Activated CD4-positive, alpha-beta T cell treated with anti-CD3 and anti-CD28 coated beads for 1 hour (primary cell): ENCODE measurements at places on chromosomes 12 and 14.
A peak's percentile ranks its signal among the peaks of the same experiment; 100 is the strongest.

DNA sequence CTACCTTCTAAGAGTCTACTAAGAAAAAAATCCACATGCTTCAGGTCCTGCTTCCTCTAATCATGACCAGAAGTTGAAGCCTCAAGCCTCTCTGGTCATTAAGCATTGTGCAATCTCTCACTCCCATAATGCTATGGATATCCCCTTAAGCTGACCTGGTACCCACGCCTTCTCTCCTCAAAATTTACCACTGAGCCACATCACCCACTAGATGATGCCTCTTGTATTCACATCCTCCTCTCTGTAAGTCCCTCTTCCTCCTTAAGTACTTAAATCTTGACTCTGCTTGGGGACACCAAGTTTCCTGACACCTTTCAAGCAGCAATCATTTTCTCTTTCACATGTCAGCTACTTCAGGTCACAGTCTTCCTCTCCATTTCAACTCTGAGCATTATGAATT, 9.8 kb downstream of the GALNT4 start:
- no peak for DNase-seq

GRCh38 chr12:47207340-47207717, 127.6 kb upstream of the AMIGO2 start:
- no peak for DNase-seq

DNA sequence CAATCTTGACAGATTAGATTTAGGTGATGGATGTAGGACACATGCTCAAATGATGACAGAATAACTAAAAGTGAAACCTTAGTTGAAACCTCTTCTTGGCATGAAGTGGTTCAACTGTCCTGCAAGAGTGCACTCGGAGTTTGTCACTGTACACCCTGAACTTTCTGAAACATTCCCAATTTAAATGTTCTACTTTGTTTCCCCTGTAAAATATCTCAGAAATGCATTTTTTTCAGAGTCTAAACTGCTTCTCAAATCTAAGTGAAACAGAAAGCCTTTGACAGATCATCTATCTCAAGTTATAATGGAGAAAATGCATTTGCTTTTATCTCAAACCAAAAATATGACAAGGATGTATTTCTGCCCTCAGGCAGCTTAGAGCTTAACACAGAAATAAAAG, 66.0 kb downstream of the BHLHE41 start:
- DNase-seq: no peak

DNA sequence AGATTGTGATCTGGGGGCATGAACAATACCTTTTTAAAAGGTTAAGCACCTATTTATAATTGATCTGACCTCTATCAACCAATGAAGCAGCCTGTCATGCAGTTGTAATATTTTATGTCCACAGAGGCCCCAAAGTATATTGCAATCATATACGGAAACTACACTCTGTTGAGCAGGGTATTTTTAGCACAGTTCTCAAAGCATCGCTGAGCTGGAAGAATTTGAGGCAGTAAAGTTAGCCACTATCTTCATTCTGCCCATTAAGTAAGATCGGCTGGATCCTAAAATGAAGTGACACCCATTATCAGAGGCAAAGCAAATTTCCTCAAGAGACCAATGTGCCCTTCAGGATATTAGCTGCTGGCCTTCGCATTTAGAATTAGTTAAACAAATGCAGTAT, 47.7 kb upstream of the GRIP1 start:
- DNase-seq: no peak

DNA sequence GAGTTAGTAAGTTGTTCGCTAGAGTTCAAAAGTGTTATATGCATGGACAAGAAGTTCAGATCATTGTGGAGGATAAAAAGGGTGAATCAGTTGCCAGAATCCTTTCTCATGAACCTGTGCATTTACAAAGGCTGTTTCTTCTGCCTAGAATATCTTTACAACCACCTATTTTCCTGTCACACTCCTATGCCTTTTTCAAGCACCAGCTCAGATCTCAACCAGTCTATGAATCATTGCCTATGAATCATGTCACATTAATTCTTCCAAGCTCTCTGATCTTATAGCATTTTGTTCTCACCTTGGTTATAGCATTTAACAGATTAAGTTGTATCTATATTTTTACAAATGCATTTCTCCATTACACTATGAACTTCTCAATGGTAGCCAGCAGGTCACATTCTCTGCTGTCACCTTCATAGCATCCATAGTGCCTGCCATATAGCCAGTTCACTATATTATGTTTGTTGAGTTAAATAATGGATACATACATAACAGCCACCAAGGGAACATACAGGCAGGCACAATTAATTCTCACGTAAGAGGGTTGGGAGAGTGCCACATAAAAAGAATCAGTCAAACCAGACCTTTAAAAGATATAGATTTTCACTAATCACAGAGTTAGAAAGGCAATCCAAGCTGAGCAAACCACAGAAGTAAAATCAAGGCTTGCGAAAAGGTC, 573.0 kb downstream of the FOXG1 start:
- no peak for DNase-seq

DNA sequence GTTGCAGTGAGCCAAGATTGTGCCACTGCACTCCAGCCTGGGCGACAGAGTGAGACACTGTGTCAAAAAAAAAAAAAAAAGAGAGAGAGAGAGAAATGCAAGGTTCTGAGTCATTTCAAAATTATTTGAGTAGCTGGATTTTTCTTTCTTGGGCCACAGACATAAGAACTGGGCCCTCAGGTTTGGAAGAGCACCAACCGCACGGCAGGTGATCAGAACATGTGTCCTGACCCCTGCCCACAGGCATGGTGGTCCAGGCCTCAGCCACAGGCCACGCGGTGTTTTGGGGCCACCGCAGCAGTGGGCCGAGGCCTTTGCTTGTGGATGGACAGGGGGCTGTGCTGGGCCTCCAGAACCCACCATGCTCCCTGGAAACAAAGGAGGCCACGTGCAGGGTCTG, 126.7 kb downstream of the CALM1 start:
- no peak for DNase-seq

- no peak for DNase-seq
These were observed 82.9 kb upstream of the CLMN start for GRCh38 chr14:95402578-95402977.

- DNase-seq: peak; percentile 60
These were observed 16.5 kb downstream of the SELPLG start for GRCh38 chr12:108616941-108617858.

DNA sequence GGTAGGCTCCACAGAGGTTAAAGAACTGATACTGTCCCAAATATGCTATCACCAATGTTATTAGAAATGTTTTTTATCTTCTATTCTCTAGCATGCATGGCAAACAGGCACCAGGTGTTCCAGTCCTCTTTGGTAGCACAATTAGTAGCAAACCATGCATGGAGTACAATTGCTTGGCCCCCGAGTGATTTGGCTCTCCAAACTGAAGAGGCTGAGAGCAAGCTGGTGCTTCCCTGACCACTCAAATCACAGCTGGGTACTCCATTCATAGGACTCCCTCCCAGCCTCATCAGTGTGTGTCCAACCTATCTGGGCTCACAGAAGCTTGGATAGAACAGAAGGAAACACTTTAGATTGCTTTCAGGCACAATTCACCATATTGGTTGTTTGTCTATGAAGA, 93.4 kb downstream of the DIO2 start:
- no peak for DNase-seq

- no peak for DNase-seq
These were observed 249.9 kb downstream of the DAD1 start for GRCh38 chr14:22338917-22339715.

- no peak for DNase-seq
These were observed 5.2 kb downstream of the GPR132 start for GRCh38 chr14:105059925-105060565.

DNA sequence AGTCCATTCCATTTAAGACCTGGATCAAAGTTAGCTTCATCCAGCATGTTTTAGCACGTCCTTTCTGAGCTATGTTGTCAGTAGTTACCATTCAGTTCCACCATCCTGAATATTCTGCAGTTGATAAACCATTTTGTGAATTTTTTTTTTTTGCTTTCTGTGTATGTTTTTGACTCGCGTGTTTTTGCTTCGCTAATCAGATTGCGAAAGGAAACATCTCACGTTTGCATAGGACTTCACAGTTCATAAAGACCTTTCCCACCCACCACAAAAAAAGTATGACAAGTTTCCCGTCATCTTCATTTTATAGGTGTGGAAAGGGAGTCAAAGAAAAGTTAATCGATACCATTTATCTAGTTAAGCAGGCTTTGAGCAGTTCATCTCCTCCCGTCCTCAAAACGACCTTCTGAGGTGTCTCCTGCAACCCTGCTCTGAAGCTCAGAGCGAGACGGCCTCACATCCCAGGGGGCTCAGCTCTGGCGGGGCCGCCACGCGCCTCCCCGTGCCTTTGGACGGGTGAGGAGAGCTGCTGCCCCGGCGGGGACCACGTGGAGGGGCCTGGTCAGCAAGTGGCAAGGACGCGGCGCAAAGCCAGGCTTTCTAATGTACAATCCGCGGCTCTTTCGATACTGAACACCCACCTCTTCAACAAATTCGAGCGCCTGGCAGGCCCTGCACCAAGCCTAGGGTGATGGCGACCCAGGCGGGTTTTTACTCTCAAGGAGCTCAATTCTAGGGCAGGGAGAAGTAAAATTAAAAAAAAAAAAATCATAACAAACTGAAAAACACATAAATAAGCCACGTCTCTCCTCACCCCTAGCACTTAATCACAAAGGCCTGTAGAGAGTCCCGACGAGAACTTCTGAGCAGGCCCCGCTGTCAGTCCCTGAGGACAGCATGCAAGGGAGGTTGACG, 988 bp upstream of the TMEM263 start:
- no peak for DNase-seq

DNA sequence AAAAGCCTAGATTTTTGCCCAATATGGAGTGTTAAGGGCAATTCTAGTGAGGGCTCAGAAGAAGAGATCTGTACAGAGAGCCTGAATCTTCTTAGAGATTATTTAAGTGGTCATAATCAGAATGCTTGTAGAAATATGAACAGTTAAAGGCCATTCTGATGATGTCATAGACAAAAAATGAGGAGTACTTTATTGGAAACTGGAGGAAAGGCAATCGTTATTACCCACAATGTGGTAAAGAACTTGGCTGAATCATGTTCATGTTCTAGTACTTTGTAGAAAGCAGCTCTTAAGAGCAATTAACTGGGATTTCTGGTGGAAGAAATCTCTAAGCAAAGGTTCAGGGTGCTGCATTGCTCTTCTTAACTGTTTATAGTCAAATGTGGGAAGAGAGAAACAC, 36.4 kb upstream of the SYT10 start:
- DNase-seq: no peak
